ENCODE measurements at places on chromosomes 1 and 21.
A peak's percentile ranks its signal among the peaks of the same experiment; 100 is the strongest.

- DNase-seq: no peak
These were observed 213.7 kb upstream of the CSF3R start for GRCh38 chr1:36696261-36696940.

GRCh38 chr1:184190616-184191015 is 139.1 kb downstream of the TSEN15 start:
- DNase-seq: no peak

DNA sequence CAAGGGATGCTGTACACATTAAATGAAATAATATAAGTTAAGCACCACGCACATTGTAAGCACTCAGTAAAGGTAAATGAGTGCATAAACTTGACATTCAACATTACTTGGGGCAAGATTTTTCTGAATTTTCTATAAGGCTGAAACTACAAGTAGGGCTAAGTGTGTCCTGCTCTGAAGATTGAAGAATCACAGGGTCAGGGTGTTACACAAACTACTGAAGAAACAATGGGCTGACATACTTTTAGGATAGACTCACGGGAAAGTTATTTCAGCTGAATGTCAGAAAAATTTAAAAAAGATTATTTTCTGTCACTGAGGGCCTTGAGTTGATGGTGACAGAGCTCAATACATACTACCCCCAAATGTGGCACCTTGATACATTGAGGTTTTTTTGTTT is 644.2 kb upstream of the PLXNA2 start:
- DNase-seq: no peak

DNA sequence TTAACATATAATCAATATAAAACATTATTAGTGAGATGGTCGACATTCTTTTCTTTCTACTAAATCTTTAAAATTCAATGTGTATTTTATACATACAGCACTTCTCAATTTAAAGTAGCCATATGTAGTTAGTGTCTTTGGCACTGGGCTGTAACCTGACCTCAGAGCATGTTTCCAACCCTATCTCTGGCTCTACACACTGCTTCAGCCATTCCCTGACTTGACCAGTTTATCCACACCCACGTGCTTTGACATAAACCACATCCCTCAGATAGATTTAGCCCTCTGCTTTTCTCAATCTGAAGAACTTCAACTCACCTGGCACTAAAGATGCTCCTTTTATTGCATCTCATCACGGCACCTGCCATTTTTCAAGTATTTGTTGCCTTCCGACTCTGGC is 58.3 kb downstream of the RGS2 start:
- peak; percentile 11 for DNase-seq

DNA sequence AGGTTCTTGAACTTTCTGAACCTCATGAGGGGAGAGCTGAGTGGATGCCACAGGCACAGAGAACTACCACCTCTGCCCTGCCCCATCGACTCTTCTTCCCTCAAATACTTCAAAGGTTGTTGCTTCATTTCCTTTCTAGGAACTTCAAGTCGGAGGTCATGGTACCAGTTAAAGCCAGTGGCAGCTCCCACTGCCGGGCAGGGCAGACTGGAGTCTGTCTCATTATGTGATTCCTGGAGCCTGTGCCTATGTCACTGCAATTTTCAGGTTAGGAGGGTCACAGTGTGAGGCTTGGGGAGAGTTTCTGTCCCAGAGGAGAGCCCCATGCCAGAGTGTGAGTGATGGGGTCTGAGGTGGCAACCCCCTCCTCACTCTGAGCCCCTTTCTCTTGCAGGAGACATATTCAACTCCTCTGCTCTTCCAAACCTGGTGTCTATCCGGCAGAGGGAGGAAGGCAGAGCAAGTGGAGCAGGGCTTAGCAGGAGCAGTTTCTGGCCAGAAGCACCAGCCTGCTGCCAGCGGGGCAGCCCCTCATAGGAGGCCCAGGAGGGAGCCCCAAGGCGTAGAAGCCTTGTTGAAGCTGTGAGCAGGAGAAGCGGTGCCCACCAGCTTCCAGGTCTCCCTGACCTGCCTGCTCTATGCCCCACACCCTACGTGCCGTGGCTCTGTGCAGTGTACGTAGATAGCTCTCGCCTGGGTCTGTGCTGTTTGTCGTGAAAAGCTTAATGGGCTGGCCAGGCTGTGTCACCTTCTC is 29.3 kb downstream of the CAMK1G start:
- no peak for DNase-seq

DNA sequence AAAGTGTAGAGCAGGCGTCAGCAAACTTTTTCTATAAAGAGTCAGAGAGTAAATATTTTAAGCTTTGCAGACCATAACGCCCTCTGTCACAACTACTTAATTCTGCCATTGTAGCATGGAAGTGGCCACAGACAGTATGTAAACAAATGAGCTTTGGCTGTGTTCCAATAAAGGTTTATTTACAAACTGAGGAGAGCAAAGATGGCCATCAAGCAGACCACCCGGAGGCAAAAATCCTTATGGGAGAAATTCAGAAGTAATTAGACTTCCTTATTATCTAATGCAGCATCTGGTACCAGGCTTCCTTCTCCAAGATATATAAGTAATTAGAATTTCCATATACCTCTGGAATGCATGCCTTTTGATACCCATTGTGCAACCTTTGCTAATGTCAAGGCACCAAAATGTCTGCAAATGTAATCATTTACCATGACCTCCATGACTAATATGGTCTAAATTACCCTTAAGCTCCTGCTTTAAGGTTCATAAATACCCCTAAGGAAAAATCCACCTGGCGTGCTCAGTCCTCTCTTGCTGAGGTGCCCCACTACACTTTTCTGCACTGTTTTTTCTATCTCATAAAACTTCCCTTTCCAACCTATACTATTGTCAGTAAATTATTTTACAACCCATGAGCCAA is 377.8 kb downstream of the MATN1 start:
- DNase-seq: no peak

- no peak for DNase-seq
These were observed 24.4 kb upstream of the GNG4 start for GRCh38 chr1:235673981-235674380.

DNA sequence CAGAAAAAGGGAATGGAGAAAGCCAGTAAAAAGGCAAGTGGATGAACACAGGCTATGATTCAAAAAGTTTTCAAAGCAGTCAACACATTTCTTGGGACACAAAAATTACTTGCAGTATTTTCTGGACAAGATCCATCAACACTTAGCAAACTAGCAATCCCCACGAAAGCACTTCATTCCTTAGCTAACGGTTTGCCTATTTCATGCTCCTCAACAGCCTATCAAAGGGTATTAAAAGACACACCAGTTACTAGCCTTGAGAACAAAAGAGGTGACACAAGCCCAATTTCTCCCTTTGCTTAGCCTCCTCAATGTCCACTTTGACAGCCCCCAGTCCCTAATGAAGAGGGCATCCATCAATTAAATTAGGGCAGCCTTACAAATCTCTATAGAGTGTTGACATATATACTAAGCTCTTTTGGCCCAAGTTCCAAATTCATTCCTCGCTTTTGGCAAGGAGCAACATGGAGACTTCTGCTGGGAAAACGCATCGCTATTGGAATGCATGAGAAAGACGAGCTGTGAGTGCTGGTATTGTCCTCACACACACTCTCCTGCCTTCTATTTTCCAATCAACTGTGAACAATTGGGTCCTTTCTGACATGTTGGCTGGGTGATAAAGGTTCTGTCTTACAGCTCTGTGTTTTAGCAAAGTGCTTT is 180.0 kb downstream of the TNR start:
- DNase-seq: no peak

DNA sequence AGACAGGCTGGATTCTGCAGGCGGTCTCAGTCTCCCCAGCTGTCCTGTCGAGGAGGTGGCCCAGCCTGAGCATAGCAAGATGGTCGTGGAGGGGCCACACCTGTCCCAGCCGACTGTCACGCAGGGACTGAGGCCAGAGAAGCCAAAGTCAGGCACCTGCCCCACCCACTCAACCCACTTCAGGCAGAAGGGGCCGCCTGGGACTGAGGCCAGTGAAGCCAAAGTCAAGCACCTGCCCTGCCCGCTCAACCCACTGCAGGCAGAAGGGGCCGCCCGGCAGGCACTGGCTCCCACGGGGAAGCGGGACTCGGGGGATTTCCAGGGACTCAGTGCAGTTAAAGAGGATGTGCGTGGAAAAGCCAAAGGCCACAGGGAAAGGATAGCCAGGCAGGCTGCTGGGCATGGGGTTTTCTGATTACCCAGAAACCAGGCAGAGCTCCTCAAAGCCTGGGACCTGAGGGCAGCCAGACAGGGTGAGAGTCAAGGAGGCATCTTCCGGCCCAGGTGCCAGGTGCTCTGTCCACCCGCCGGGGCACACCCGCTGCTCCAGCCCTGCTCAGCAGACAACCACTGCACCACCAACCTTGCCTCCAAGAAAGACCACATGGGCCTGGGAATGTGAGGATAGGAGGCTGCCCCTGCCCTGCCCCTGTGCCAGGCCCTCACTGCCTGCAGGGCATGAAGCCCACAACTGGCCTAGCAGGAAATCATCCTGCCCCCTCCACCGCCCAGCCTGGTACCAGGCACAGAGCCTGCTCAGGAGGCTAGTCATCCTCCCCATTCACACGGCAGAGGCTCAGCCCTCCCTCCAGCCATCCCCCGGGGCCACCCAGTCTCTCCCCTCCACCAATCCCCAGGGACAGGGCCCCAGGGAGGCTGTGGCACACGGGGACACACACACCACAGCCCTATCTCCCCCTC is 41.0 kb downstream of the MEGF6 start:
- no peak for DNase-seq

DNA sequence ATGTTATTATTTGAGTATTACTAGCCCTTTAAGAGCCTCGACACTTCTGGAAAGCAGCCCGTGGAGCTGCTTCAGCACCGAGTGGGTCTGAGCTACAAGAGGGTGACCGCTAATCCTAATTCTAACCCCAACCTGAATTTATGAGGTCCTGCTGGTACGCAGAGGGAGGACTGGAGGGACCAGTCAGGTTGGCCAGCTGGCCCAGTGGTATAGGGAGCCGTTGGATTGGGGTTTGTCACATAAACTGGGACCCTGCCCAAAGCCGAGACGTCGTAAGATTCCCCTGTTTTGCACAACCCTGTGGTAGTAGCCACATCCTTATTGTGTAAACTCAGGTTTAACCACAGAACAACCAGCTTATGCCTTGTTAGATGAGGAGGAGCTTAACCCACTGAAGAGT is 60.8 kb upstream of the F3 start:
- DNase-seq: no peak

- DNase-seq: no peak
These were observed 93.3 kb downstream of the GLIS1 start for GRCh38 chr1:53645690-53646078.

DNA sequence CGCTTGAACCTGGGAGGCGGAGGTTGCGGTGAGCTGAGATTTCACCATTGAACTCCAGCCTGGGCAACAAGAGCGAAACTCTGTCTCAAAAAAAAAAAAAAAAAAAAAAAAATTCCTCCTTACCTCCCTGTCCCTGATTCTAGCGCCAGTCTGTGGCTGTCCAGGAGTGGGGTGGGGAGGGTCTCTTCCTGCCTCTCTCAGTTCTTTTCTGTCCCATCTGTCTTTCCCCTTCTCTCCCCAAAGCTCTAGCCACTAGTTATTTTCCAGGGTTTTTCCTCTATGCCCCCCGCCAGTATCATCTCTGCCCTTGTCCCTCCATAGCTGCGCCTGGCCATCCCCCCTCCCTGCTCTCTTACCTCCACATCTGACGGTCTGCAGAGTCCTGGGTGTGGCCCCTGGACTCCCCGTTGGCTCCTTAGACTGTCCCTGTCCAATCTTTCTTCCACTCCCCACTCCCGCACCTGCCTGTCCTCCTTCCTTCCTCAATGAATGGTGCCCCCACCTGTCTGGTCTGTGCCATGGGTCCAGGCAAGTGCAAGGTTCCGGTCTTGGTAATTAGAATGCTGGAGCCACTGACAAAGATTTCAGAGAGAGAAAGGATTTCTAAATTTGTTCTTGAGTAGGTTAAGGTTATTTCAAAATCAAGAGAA is 1.6 kb upstream of the TMEM63A start:
- DNase-seq: no peak

GRCh38 chr1:53895421-53895820 is 1.4 kb downstream of the DIO1 start:
- no peak for DNase-seq

DNA sequence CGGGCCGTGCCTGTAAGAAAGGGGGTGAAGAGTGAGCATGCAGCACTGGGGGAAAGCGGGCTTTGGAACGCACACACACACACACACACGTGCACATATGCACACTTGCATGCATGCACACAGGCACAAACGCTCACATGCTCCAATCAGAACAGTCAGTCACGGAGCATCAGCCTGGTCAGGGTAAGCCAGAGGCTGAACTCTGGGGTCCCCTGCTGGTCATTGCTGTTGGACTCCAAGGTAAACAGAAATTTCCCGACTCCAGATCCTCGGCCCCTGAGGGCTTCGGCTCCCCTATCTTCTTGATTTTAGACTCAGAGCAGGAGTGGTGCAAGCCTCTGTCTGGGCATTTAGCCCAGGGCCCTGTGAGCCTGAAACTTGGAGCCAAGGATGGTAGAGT is 54.2 kb downstream of the SYT2 start:
- DNase-seq: peak; percentile 47

- no peak for DNase-seq
These were observed 1.7 kb downstream of the ANGPTL1 start for GRCh38 chr1:178869119-178869697.

- DNase-seq: no peak
These were observed 42.1 kb upstream of the S1PR1 start for GRCh38 chr1:101194746-101195145.

- no peak for DNase-seq
These were observed 98.8 kb downstream of the RASAL2 start for GRCh38 chr1:178192686-178193085.

GRCh38 chr1:66166753-66167152 is 367.2 kb upstream of the SGIP1 start:
- DNase-seq: no peak

- peak; percentile 16 for DNase-seq
These were observed 53.4 kb upstream of the BCAR3 start for GRCh38 chr1:93734999-93735398.

DNA sequence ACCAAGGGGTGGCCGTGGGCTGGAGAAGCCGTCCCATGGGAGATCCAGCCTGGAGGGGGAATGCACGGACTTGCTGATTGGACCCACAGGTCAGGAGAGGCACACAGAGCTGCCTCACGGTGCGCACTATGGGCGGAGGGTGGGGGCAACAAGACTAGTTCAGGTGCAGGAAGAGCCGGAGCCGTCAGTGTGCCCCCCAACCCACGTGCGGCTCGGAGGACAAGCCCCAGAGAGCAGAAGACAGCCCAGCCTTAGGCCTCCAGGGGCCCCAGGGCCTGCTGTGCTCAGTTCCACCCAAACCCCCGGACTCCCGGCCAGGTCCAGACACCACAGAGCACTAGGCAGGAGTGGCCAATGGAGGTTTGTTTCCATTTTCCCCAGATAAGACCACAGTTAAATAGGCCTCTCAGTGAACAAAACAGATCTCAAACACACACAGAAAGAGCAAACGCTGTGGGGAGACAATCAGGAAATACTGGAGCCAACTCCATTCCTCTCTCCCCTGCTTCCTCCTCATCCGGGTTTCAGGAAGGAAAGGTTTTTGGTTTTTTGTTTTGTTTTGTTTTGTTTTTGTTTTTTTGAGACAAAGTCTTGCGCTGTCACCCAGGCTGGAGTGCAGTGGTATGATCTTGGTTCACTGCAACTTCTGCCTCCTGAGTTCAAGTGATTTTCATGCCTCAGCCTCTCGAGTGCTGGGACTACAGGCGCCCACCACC is 84.2 kb downstream of the ADSS2 start:
- DNase-seq: peak; percentile 50
